ENCODE measurements at places on chromosomes 2 and 18.

- DNase-seq, result no peak
Observed at GRCh38 chr2:13694673-13695072, 937.8 kb upstream of the LRATD1 start.

GRCh38 chr2:190178066-190178722 is 115.7 kb upstream of the MSTN start:
- no peak for DNase-seq

GRCh38 chr2:52495816-52496215 is 1271.8 kb upstream of the CHAC2 start:
- no peak for DNase-seq

DNA sequence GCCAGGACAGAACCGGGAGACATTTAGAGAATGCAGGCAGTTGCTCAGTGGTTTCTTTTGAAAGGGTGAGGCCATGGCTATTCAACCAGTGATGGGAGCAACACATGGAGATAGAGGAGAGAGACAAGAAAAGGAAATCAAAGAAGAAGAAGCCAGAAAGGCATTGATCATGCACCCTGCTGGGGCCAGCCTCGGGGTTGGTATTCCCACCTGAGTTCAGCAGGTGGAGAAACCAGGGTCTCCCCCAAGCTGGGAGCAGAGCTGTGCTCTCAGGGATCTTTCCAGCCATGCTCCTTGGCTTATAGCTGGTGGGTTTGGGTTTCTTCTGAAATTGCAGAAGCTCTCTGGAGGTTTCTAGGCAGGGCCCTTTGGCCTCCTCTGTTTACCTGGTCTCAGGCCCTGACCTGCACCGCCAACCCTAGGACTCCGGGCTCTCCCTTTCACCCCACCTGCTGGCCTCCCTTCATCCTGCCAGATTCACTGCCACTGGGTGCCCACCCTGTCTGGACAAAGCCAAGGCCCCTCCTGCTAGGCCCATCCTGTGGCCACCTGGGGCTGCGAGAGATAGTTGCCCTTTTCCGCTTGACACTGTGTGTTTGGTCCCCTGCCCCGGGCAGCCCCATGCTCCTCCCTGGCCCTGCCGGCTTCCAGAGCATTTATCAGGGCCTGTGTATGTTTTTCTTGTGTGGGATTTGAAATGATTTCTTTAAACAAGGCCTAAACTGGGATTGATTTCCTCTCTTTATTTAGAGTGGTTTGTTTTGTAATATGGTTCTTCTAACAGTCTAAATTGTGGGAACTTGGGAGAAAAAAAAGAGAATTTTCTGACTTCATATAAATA is 126.7 kb downstream of the DDX1 start:
- no peak for DNase-seq

DNA sequence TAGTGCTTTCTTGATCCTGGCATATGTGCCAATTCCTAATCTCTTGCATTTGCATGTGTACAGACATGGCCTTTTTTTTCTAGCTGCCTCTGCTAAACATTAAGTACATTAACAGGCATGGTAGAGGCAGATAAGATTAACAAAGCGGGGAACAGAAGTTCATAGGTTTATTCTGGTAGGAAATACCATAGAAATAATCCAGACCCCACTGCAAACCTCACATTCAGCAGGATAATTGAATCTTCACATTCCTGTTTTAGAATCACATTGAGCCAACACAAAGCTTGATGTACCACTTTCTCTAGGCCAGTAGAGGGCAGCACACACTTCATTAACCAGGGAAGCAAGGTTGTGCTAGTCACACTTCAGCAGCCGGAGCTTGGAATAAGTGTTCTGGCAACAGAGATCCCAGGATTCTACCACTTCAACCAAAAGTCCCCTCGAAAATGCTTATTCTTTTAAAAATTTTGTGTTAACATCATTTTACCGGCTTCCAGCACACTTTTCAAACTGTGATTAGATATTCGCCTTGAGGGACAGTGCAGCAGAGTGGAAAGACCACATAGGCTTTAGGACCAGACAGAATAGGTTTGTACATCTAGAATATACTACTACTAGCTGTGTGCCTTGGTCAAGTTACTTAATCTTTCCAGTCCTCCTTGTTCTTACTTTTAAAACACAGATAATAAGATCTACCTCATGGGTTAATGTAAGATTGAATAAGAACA is 420.2 kb upstream of the CHST9 start:
- peak; percentile 75 for DNase-seq

DNA sequence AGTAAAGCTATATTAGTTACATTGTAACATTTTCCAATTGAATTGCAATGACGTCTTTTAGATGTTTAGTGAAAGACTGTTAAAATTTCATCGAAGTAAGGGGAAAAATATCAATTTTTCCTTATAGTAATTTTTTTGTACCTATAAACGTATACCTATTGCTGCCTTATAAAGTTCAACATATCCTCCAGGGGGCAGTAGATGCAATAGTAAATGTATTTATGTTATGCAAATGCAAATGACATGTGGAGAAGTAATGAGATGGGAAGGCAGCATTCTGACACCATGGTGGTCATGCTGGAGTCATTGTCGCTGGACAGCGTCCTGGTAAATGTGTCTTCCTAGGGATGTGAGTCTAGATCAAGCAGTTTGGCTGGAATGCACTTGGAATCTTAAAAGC is 38.7 kb downstream of the MSTN start:
- DNase-seq, result no peak

DNA sequence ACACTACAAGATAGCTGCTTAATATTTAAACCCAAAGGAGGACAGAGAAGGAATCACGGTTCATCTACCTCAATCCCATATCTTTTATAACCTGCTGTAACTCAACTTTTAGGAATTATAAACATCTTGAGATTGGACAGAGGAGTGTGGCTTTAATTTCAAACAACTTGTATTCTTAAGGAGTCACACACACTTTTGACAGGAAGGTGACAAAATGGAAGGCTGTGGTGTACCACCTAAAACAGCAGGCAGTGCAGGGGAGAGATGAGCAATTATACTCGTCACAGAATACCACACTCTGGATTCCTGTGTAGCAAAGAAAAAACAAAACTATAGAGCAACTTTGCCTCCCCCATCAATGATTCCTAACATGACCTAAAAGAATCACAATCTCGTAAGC is 194.8 kb downstream of the ZEB2 start:
- no peak for DNase-seq

DNA sequence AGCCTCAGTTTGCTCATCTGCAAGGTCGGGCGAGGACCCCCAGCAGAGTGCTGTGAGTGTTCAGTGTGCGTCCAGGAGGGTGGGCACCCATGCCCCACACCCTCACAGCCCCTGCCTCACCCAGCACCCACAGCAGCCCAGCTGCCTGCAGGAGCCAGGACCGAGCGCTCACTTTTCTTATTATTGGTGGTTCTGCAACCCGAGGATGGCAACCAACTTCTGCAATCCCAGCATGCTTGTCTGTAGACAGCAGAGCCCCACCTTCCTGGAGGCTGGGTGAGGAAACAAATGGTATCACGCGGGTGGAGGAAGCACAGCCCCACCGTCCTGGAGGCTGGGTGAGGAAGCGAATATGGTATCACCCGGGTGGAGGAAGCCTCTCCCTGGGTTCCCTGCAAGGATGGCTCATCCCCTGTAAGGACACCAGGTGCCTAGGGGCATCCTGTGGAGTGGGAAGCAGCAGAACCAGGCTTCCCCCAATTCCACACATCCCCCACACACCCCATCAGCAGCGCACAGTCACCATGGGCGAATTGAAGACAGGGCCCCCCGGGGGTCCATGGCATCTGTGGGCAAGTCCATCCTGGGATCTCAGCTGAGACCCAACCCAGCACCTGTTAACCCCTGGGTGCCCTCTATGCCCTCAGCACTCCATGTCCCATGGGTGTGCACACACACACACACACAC is 220.5 kb upstream of the RAB6C start:
- no peak for DNase-seq

- DNase-seq, result no peak
Observed at GRCh38 chr18:59605633-59606192, 91.5 kb downstream of the CCBE1 start.

GRCh38 chr2:206415618-206416243 is 27.6 kb upstream of the ADAM23 start:
- DNase-seq, result no peak

- no peak for DNase-seq
Observed at GRCh38 chr18:55422456-55423180, 165.4 kb downstream of the TCF4 start.

GRCh38 chr2:200428961-200429665 is 80.8 kb downstream of the KCTD18 start:
- no peak for DNase-seq

GRCh38 chr2:172177996-172178395 is 75.3 kb upstream of the DLX2 start:
- no peak for DNase-seq

- DNase-seq, result no peak
Observed at GRCh38 chr2:143529118-143529720, 400.0 kb downstream of the ARHGAP15 start.
